Uterine smooth muscle cell (primary cell): ENCODE measurements at places on chromosomes 7 and 10. TPM values are rescaled to one million over a fixed set of nuclear protein-coding genes. Genes with fewer than 3 reads are reported as not detected.

The EPDR1 gene
- 12.8 and 24.2 TPM in 2 replicates for total RNA-seq

The GIMAP5 gene
- total RNA-seq = under 0.01 TPM in 1 of 2 replicates, not detected in the other

The NPSR1 gene
- not detected in 2 replicates for total RNA-seq

The LIPM gene
- not detected in 2 replicates for total RNA-seq

The NUTM2D gene
- 0.33 and 0.62 TPM in 2 replicates for total RNA-seq

The RAPGEF5 gene
- 0.75 and 1.1 TPM in 2 replicates for total RNA-seq

The FAM185A gene
- 11.6 and 13.2 TPM in 2 replicates for total RNA-seq

The FXYD4 gene
- total RNA-seq = not detected in 2 replicates

The TSPAN13 gene
- total RNA-seq = 7.6 and 9.7 TPM in 2 replicates

The ASZ1 gene
- not detected in 2 replicates for total RNA-seq

The RPS24 gene
- total RNA-seq = 1,789 and 2,297 TPM in 2 replicates

The ELFN1 gene
- total RNA-seq = 0.77 and 1.2 TPM in 2 replicates

The ZNF503 gene
- 5.8 and 6.6 TPM in 2 replicates for total RNA-seq

The NPTX2 gene
- 0.12 and 0.44 TPM in 2 replicates for total RNA-seq

The IFIT3 gene
- total RNA-seq = 28.9 and 36.6 TPM in 2 replicates

The TAS2R60 gene
- total RNA-seq = 0.11 TPM in 1 of 2 replicates, not detected in the other

The MYPN gene
- total RNA-seq = 0.25 and 0.55 TPM in 2 replicates

The GIMAP6 gene
- total RNA-seq = 0.11 and 0.25 TPM in 2 replicates

The RPEL1 gene
- under 0.01 and 0.11 TPM in 2 replicates for total RNA-seq

The EEPD1 gene
- total RNA-seq = 8.2 and 10.1 TPM in 2 replicates

The GJD4 gene
- total RNA-seq = 0.12 TPM in 1 of 2 replicates, not detected in the other

The RASSF4 gene
- total RNA-seq = 3.8 and 6.0 TPM in 2 replicates

The BAMBI gene
- total RNA-seq = 0.77 and 2.9 TPM in 2 replicates

The DOCK4 gene
- total RNA-seq = 13.6 and 33.3 TPM in 2 replicates

The EBF3 gene
- total RNA-seq = 0.12 and 1.3 TPM in 2 replicates

The SLIT1 gene
- total RNA-seq = under 0.01 and 0.11 TPM in 2 replicates

The ARID5B gene
- total RNA-seq = 49.0 and 54.4 TPM in 2 replicates
